AML-193 (cell line): ENCODE measurements at places on chromosomes 2 and 18.
A peak's percentile ranks its signal among the peaks of the same experiment; 100 is the strongest.

DNA sequence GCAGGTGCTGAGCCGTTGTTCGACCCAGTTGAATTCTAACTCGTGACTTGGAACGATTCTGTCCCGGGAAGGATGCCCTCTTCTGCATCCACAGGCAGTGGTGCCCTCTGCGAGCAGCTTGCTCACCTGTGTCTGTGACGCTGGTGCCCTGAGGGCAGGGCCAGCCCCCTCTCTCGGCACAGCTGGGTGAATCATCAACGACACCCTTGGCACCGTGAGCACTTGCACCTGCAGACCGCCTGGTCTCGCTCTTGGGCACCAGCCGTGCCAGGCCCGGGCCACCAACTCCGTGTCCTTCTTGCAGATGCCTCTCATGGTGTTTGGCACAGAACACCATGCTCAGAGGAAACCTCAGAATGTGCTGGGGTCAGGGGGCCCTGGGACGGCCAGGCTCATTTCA is 75.0 kb downstream of the SLC66A2 start:
- no peak for DNase-seq

- DNase-seq: peak; percentile 38
Observed at GRCh38 chr18:26286008-26286407, 59.8 kb downstream of the TAF4B start.

- DNase-seq: no peak
Observed at GRCh38 chr2:199055336-199055735, 402.4 kb downstream of the SATB2 start.

DNA sequence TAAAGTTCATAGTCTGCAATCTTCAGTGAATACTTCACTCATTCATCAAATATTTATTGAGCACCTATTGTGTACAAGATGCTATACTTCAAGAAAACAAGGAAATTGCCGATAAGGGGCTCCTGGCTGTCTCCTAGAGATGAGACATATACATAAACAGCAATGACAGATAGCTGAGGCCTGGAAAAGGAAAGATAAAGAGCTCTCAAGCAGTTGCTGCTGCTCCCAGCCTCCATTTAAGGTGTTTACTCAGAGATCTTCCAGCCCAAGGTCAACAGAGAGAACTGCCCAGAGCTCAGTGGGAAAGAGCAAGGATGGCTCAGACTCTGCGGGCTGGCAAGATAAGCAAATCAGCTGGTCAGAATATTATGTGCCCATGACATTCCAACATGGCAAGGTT is 3.3 kb upstream of the SLC14A2 start:
- DNase-seq: no peak

DNA sequence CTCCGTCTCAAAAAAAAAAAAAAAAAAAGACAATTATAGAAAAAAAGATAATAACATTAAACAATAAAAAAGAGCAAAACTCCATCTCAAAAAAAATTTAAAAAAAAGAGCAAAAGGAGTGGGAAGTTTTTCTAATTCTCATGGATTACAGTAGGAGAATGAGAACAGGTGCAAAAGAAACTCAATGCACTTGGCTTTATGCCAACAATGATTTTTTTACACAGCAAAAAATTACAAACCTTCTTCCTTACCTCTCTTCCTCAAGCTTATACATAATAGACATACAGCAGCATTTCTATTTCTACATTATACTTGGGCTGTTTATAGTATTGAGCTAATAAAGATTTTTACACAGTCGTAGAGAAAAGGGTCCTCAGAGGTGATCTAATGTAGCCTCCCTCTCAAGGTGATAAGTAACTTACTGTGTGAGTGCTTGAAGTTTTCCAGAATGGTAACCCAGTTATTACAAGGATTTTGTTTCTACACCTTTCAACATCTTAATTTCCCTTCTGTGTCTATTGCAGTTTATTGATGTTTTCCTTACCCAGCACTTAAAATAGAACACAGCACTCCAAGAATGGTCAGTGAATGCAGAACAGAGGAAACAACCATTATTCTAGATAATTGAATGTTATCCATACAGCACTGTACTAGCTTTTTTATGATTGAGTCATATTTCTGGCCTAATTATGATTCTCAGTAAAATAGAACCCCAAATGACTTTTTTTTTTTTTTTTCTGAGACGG is 34.9 kb upstream of the RNF138 start:
- no peak for DNase-seq

GRCh38 chr2:64202206-64202845 is 58.1 kb upstream of the PELI1 start:
- no peak for DNase-seq

DNA sequence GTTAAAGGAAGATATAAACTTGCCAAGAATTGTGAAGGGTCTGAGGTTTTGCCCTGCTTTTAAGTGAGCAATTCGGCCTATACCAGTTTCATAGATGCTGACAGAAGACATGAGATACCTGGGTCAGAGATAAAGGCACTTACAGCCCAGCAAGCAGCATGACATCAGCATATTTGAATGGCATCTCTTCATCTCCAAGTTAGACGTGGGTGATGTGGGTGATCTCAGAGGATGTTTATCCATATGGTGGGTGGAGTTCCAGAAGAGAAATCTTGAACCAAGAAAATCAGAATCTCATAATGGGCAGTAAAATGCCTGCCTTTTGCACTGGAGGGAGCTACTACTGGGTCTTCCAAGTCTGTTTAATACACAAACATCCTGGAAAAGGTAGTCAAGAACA is 44.7 kb downstream of the GYPC start:
- no peak for DNase-seq

DNA sequence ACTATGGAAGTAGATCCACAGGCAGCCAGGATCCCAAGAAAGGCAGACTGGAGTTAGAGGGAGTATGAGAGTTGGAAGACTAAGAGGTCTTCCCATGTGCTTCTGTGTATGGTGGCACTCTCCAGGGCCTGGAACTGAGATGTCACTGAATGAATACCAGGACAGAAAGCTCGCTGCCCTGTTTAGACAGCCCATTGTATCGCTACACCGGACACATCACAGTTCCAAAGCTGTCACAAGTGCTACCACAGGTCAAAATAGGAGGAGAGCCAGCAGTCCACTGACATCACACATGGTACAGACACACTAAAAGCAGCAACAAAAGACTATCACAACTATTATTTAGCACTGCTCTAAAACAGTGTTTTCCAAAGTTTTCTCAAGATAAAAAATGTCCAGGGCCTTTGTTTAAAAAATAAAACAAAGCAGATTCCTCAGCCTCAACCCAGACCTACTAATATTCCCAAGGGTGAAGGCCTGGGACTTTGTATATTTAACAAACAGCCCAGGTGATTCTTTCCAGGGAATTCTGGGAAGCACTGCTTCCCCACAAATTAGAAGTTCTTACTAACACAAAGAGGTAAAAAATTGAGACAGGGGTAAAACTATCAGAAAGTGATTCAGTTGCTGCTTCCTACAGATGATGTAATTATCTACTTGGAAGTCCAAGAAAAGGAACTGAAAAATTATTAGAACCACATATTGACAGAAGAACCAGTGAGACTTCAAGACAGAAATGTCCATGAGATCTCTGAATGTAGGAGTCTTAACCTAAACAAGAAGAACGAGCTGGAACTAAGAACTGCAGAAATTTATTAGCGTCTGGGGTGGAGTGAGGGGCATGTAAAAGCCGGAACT is 116.0 kb downstream of the DTNB start:
- DNase-seq: peak; percentile 13

DNA sequence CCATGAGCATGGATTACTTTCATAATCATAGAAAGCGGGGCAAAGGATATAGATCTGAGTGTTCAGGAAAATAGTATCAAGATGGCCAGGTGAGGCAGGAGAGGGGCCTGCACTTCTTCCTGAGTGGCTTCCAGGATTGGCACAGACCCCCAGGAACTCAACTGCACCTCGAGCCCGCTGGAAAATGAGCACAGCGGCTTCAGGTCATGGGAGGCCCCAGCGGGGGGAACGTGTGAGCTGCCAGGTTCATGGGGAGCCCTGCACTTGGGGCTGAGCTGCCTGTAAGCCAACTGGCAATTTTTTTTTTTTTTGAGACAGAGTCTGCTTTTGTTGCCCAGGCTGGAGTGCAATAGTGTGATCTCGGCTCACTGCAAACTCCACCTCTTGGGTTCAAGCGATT is 81.5 kb upstream of the ODC1 start:
- no peak for DNase-seq

GRCh38 chr2:30225131-30225762 is 6.1 kb upstream of the LBH start:
- peak; percentile 19 for DNase-seq

GRCh38 chr2:12669036-12669435 is 47.7 kb upstream of the TRIB2 start:
- DNase-seq: no peak
